Sigmoid colon (tissue), 7 donors: ENCODE measurements at places on chromosomes 3 and 15. TPM values are rescaled to one million over a fixed set of nuclear protein-coding genes. Genes with fewer than 3 reads are reported as not detected.

GRCh38 chr15:70845602-70846360 lies 8.2 kb downstream of the LARP6 start:
- DNase-seq, result no peak

GRCh38 chr15:25189551-25189950 lies 234.8 kb downstream of the SNRPN start:
- no peak for DNase-seq

GRIP2 gene
- total RNA-seq, result 1.7 TPM

TEX9 gene
- 5.7 TPM for total RNA-seq

LMAN1L gene
- not detected for total RNA-seq
